ENCODE measurements at places on chromosomes 4 and X.

DNA sequence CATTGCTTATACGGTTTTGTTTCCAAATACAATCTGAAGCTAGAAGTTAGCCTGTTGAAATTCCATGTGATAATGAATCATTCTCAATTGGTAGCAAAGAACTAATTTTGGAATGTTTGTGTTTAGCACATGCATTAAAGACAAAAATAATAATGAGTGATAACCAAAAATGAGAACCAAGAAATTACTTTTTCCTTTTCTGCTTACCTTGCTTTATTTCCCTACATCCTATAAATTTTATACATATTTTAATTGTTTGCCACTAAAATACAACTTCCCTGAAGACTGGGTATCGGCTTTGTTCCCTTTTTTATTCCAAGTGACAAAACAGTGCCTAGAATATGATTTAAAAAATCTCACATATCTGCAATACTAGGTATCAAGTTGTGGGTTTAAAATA, 203.8 kb upstream of the TACR3 start:
- DNase-seq, result no peak

GRCh38 chr4:56990109-56990905, 11.6 kb downstream of the POLR2B start:
- no peak for DNase-seq

DNA sequence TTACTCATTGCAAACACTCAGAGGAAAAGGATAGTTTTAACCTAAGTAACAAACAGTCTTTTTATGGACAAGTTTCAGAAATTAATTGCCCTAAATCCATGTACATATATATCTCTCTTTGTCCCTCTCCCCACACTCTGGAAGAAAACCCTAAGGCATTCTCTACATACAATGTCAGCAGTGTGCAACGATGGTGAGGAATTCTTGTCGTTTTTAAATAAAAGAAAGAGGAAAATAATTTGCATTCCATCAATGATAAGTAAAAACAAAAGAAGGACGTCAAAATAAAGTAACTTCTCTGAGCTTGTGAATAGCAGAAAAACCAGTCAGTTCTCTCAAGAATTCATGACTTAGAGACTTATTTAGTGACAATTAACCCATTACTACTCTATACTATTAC, 550.5 kb upstream of the DIPK2B start:
- no peak for DNase-seq

DNA sequence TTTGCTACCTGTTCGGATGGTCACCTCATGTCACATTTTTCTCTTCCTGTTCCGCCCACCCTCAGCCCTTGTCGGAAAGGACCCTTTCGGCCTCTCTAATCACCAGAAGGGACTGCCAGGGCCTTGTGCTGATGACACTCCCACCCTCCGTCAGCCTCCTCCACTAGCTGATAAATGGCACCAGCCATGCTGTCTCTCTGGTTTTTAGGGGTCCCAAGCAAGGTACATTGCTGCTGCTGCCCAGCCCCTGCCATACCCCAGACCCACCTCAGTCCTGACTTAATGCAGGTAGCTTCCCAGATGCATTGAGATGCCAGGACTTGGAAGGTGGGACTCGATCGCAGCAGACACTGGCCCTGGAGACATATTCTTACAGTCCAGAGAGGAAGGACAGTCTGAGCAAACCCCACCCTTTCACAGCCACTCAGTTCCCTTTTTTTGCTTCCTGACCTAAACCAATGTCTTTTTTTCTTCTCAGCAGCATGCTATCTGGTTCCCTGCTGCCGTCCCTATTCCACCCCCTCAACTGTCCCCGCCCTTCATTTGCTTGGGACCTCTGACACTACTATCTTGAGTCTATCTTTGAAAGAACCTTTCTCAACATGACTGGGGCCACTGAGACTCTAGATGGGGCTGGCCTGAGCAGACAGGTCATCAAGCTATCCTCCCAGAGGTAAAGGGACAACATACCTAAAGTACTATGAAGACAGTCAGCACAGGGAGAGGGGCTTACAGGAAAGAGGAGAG, at the start of gene BTK:
TSS of gene BTK (minus strand) at position 397 of the 747 bp plus-strand sequence. CDS start 10,907 bp downstream, outside the sequence.
- no peak for DNase-seq
